ENCODE measurements at places on chromosomes 5 and 9.

GRCh38 chr5:153959134-153959957 lies 79.4 kb downstream of the FAM114A2 start:
- no peak for DNase-seq

GRCh38 chr9:129884220-129885017 lies 49.2 kb downstream of the USP20 start:
- DNase-seq: no peak

DNA sequence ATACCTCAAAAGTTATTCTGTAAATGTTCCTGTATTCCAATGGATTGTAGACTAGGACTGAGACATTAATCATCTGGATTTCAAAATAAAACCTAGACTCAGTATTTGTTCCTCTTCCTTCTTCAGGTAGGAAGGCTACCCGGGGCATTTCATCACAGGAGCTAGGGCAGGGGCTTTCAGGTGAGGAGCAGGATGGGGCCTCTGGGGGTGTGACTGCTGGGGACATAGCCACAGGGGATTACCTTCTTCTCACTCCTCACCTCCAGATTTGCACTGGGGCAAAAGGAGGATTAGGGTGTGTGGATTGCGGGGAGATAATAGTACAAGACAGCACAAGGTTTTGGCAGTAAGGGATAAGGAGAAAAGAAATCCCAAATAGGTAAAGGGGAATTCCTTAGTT lies 37.9 kb upstream of the SRP19 start:
- no peak for DNase-seq

- DNase-seq: no peak
Observed at GRCh38 chr9:29838491-29839020, 2265.3 kb upstream of the C9orf72 start.

DNA sequence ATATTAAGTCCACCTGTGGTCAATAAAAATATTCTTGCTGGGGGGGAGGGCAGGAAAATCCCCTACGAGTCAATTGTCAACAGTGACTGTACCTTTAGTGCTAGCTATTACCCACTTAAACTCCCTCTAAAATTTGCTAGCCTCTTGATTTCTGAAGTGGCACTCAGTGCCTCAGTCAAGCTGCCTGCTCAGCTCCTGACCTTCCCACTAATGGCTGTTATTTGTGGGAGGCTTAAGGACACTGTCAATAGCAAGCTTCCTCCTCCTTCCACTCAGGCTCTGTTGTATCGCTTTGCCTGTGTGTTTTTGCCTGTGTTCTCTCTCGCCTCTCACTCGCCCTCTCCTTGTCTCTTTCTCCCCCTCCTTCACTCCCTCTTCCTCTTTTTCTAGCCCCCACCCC lies 140.8 kb downstream of the BNC2 start:
- no peak for DNase-seq

DNA sequence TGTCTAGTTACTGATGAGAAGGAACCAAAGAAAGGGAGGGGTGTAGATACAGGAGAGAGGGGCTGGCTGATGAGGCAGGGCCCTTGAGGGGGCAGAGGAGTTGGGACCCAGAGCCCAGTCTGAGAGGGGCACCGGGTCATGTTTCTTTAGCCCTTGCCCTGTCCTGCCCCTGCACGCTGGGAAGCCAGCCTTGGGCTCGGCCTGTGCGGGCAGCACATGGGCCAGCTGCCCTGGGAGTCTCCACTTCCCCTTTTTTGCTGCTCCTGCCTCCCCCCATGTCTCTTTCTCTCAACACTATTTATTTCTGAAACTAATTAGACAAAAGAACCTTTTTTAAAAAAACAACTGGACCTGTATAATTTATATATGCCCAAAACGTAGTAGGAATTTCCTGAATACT lies 20.5 kb downstream of the MVB12B start:
- DNase-seq: no peak

- no peak for DNase-seq
Observed at GRCh38 chr9:93815677-93816076, 139.5 kb downstream of the BARX1 start.

GRCh38 chr9:28916348-28916747 lies 1343.1 kb upstream of the C9orf72 start:
- no peak for DNase-seq

DNA sequence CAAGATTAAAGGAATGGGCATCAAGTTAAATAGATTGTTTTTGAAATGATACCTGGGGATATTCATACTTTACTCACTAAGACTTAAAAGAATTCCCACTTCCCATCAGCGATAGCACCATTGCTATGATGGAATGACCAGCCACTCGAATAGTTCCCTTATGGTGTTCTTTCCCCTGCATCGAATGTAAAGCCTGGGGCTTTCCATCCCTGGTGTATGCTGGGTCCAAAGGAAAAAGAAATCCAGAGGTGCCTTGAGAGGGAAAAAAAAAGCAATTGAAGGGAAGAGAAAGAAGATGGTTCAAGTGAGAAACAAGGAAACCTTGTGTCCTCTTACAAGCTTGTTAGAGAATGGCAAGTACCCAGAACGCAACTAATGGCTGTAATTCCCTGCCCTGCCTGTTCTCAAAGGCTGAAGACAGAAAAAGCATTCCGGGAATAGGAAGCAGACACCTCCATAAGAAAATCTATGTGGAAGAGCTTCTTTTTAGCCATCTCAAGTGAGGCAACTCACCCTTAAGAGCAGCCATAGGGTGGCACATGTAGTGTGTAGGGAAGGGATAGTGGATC lies 351.1 kb upstream of the DAB2 start:
- DNase-seq: no peak

DNA sequence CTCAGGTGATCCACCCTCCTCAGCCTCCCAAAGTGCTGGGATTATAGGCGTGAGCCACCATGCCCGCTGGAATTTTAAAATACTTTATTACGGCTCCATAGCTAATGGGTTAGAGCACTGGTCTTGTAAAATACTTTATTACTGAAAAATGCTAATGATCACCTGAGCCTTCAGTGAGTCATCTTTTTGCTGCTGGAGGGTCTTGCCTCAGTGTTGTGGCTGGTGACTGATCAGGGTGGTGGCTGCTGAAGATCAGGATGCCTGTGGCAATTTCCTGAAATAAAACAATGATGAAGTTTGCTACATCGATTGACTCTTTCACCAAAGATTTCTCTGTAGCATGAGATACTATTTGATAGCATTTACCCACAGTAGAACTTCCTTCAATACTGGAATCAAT lies 26.0 kb upstream of the GNE start:
- no peak for DNase-seq

- DNase-seq: no peak
Observed at GRCh38 chr9:110986529-110986928, 51.7 kb downstream of the LPAR1 start.

DNA sequence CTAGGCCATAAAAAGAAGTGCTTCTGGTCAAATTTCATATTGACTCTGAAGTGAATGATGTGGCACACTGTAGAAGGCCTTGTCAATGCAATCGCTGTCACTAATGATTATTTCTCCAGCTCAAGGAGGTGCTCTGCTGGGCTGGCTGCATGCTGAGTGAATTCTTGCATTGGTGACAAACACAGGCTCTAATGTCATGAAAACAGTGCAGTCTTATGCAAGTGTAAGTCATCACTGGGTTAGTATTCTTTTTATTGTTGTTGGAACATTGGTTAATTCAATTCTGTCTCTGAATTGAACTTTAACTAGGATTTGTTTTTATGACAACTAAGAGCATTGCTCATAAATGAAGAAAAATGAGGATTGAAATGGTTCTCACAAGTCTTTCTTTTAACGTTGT lies 57.3 kb upstream of the CD180 start:
- DNase-seq: no peak

DNA sequence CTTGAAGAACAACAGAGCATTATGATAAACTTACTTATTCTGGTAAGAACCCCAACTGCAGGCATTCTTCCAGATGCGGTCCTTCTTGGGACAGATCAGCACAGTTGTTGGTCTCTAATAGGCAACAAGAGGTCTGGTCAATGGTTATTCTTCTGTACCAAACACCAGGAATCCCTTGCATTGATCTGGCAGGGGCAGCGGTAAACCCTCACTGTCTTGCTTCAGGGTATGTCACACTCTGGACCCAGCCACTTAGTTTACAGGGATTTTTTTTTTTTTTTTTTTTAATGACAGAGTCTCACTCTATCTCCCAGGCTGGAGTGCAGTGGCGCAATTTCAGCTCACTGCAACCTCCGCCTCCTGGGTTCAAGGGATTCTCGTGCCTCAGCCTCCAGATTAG lies 1.3 kb upstream of the FAM193B start:
- DNase-seq: no peak

DNA sequence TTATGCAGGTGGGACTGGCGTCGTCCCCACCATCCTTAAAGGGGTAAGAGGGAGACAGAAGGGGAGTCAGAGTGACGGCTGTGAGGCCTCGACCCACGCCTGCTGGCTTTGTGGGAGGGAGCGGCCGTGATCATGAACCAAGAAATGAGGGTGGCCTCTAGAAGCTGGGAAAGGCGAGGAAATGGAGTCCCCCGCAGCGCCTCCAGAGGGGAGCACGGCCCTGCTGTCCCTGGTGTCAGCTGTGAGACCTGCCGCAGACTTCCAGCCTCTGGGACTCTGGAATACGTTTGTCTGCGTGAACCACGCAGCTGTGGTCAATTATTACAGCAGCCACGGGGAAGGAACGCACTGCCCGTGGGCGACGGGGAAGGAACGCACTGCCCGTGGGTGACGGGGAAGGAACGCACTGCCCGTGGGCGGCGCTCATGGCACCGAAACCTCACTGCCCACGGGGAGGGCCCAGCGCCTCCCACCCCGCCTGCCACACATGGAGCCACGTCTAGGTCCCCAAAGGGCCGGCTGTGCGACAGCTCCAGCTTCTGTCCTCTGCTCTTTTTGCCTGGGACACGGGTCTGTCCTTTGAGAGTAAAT lies 108.8 kb upstream of the RAPGEF1 start:
- DNase-seq: no peak

DNA sequence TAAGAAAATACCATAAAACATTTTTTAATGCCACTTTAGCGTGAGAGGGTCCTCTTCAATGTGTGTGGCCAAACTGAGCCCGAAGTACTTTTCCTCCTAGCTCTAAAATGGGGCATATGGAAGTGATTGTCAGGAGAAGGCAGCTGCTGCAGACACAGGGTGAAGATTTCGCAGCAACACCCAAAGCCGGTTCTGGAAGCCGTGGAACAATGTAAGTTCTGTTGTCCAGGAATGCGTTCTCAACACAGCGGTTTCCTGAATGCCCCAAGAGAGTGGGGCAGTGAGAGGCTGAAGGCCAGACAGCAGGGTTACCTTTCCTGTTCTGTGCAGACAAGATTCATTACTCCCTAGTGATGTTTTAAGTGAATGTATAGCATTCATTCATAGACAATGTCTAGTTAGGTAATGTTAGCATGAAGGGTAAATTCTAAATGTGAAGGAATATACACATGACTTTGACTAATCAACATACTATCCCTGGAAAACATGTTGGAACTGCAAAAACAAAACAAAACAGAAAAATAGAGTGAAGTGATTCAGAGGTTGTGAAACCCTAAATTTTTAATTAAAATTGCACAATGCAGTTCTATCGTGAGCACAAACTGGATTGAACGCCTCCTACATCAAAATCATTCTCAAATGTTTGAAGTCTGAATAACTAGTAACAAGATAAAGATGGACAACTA lies 197.0 kb upstream of the SEMA6A start:
- DNase-seq: no peak

- no peak for DNase-seq
Observed at GRCh38 chr5:73522989-73523388, 24.7 kb downstream of the BTF3 start.

GRCh38 chr9:113588242-113588810 lies 124.8 kb downstream of the RGS3 start:
- DNase-seq: no peak

GRCh38 chr5:6872441-6873160 lies 159.4 kb downstream of the TENT4A start:
- no peak for DNase-seq

- no peak for DNase-seq
Observed at GRCh38 chr9:130304116-130304515, 38.6 kb downstream of the HMCN2 start.

DNA sequence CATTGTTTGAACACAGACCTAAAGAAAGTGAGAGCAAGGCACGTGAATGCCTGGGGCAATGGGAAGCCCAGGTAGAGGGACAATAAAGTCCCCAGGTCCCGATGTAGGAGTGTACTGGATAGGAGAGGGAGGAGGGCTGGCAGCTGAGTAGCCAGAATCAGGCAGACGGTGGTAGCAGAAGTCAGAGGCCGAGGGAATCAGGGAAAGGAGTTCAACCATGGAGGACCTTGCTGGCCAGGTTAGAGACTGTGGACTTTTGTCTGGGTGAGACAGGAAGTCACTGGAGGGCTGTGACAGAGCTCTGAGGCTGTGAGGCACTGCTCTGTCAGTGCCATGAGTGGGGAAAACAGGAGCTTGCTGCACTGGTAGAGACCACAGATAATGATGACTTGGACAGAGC lies 248.2 kb downstream of the EFNA5 start:
- DNase-seq: no peak

GRCh38 chr9:129934041-129934591 lies 98.9 kb downstream of the USP20 start:
- DNase-seq: no peak

DNA sequence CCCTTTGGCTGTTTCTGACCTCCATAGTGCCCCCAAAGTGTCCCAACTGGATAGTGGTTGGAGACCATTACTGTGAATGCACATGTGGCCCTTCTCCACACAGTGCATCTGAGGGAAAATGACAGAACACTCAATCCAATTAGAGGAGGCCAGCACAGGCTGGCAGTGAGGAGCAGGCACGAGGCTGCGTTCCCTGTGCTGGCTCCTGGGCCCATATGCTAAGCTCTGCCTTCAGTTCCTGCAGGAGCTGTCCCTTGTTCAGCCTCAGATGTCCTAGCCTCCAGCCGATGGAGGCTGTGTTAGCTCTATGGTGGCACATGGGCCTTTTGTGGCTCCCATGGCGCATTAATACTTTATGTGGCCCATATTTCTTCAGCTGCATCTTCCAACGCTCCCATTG lies 35.8 kb downstream of the ALG2 start:
- no peak for DNase-seq

Measured in osteocyte (in vitro differentiated cells).